Esophagus squamous epithelium (tissue), 5 donors: ENCODE measurements at places on chromosomes 12 and 14.

DNA sequence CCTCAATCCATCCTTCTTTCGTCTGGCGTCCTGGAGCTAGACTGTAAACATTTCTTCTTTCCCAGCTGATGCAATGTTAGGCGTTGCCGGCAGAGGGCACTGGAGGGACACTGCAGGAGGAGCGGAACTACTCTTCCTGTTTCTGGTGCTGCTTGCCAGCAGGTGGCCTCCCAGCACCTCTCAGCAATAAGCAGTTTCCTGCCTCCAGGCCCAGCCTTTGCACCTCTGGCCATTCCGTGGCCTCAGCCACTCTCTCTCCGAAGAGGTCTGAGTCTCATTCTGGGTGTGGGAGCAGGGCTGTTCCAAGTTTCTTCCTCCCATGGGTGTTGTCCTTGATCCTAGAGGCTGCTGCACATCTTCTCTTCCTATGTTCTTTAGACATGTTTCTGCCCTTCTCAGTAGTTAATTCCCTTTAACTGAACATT lies 7.5 kb upstream of the ASPG start:
- DNase-seq, result no peak

DNA sequence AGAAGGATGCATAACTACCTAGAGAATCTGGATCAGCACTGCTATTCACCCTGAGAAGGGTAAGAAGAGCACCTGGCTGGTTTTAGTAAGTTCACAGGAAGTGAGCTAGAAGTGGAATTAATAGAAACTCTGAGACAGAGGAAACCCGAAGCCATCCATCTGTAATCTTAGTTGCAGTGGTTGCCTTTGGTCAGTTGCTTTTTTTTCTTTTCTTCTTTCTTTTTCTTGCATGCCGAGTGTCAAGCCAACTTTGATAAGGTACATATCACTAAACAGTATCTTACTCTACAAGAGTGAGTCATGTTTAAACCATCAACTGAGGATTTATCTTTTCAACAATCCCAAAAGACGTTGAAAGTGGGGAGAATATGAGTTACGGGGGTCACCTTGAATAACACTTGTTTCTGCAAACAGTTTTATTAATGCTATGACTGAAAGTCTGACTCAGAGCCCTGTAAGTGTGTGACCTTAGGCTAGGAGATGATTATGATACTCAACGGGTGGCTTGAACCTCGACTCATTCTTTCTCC lies 26.7 kb downstream of the C12orf75 start:
- DNase-seq, result no peak

GRCh38 chr14:50658203-50658602 lies 9.9 kb downstream of the SAV1 start:
- DNase-seq, result no peak

- no peak for DNase-seq
Observed at GRCh38 chr12:52645120-52645761, 6.8 kb downstream of the KRT2 start.

GRCh38 chr12:124160097-124160756 lies 134.7 kb upstream of the RFLNA start:
- no peak for DNase-seq

- no peak for DNase-seq
Observed at GRCh38 chr14:102857444-102857843, 65.0 kb upstream of the AMN start.

- DNase-seq, result no peak
Observed at GRCh38 chr14:58702441-58703160, 64.8 kb downstream of the DACT1 start.

DNA sequence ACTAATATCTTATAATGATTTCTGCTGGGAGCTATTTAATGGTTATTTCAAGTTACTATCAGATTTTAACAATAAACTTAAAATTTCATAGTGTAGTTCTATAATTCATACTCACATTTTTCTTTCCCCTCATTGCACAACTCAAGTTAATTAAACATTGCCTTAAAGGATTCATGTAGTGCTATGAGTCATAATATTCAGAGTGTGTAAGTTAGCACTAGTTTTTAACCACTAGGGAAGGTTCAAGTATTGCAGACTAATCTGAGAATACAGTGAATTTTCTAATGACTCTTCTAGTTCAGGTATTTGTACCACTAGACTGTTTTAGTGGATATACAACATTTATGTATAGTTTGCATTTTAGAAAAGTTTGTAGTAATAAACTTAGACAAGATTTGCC lies 49.9 kb downstream of the FOXA1 start:
- DNase-seq, result no peak

DNA sequence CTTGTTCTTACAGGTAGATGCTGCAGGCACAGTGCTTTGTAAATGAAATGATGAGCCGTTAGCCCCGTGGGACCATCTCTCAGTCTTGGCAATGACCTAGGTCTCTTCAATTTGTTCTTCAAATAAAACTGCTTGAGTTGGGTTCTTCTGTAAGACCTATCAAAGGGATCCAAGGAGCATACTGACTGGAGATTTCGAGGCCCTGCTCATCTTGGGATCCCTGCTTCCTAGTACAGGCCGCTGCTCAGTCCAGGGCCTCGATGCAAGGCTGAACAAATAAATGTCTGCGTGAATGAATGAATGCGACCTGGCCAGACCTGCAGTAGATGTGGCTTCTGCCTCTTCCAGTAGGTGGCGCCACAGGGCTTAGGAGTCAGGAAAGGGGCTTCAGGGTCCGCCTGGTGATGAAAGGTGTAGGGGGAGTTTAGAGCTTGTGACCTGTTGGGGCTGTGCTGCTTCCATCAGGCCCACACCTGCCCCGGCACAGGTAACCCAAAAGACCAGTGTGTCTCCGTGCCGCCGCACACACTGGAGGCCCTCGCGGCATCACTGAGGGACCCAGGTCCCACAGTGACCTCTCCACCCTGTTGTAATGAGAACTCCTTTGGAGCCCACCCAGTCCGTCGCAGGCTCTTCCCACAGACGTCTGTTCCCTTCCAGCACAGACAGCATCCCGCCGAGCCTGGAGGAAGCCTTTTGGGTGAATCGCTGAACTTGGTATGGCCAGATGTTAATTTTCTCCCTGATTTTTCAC lies 4.4 kb downstream of the CACNA1C start:
- no peak for DNase-seq

- DNase-seq, result no peak
Observed at GRCh38 chr14:47262801-47263200, 412.6 kb downstream of the MDGA2 start.

DNA sequence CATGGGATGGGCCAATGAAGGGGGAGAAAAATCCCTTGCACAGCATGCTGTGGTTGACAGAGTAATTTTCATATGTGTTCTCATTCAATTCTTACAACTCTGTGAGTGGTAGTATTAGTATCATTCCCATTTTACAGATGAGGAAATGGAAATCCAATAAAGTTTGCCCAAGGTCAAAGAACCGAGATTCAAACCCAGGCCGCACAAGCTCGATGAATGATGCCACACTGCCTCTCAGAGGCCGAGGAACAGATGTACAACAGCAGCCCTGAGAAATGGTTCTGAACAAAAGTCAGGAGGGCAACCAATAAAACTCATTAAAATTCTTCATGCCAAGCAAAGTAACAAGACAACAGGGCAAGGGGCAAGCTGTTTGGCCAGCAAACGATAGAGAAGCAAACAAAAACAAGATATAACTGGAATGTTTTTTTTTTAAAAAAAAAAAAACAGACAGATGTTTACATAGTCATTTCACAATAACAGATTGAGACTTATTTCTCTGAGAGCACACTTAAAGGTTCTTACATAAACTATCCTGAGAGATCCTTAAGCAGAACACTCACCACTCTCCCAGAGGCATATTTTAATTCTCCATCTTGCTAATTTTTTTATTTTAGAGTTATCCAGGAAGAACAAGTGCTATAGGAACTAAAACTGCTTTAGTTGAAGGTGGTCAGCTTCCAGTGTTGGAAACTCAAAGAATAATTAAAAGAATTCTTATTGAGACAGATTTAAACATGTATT lies 85.8 kb downstream of the EXOC5 start:
- no peak for DNase-seq

- DNase-seq, result no peak
Observed at GRCh38 chr14:21251215-21251614, 18.0 kb downstream of the HNRNPC start.

DNA sequence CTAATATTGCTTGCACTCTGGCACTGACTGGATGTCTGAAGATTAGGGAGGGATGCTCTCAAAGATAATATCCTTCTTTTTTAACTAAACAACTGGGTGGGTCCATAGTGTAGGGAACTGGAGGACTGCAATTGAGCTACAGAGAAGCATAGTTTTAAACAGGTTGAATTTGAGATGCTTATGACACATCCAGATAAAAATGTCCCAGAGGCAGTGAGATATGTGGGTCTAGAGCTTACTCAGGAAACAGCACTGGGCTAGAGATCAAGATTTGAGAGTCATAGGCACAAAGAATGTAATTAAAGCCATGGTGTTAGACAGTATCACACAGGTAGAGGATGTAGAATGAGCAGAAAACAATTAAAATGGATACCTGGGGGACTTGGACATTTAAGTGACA lies 198.4 kb downstream of the NELL2 start:
- no peak for DNase-seq

- no peak for DNase-seq
Observed at GRCh38 chr12:131448254-131448795, 262.6 kb upstream of the SFSWAP start.

DNA sequence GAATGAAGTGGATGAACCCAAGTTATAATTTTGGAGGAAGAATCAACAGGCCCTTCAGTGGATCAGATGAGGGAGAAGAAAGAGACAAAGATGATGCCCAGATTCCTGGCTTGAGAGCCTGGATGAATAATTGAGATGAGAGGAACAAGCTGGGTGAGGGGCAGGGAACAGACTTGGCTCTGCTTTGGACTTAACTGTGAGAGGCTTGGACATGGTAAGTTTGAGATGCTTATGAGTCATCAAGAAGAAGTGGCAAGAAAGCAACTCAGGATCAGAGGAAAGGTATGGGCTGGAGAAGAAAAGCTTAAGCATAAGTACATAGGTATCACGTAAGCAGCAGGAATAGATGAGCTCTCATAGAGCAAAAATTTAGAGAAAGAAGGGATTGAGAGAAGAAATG lies 55.3 kb downstream of the FIGNL2 start:
- no peak for DNase-seq

DNA sequence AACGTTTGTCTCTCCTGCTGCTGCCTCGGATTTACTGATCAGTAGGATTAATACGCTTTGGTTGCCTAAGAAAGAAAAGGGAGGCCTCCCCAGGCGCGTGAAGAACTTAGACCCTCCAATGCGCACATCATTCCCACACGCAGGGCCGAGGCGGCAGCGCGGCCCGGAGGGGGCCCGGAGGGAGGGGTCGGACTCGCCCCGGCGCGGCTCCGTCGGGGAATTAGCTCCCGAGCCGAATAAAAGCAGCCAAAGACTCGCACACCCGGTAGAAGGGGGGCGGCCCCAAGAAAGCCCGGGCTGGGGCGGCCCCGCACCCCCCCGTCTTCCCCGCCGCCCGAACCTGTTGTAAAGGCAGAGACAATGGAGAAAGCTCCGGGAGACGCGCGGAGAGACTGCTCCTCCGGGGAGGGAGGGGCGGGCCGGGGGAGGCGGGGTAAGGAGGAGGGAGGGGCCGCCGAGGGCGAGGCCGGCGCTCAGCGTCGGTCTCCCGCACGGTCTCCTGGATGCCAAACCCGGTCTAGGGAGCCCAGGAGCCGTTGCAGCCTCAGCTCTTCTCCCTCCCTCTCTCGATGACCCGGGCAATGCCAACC lies at the start of gene NELL2:
Gene NELL2, minus strand, starts transcription at position 362 of the 590 bp plus-strand sequence. CDS start 446 bp downstream, outside the sequence.
- DNase-seq, result no peak

- DNase-seq, result no peak
Observed at GRCh38 chr12:122250047-122250446, 16.2 kb downstream of the VPS33A start.

DNA sequence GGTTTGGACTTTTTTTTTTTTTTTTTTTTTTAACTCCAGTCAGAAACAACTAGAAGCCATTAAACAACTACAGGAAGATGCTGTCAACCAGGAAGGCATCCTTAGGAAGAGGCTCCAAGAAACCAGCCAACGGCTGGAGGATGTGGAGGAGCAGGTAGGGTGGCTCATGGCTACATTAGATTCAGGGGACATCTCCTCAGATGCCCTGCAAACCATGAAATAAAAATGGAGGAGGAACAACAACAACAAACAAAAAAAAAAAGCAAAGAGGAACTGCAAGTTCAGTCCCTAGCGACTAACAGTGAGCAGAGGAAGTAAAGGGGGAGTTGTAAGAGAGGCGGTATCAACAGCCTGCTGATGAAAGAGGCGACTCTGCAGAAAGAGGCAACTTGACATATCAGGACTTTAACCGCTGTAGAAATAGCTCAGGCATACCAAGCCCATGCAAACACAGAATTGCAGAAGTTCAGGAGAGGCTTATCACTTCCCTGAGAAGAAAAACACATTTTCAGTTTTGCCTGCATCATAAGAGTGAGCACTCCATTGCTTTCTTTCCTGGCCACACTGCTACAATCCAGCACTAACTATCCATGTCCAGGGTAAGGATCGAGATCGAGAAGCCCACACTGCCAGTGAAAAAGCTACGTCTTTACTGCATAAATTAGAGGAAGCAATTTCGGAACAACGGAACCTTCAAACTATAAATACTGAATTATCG lies 103.5 kb upstream of the BCAT1 start:
- no peak for DNase-seq

GRCh38 chr12:67991158-67991557 lies 1.9 kb downstream of the IFNG-AS1 start:
- no peak for DNase-seq

DNA sequence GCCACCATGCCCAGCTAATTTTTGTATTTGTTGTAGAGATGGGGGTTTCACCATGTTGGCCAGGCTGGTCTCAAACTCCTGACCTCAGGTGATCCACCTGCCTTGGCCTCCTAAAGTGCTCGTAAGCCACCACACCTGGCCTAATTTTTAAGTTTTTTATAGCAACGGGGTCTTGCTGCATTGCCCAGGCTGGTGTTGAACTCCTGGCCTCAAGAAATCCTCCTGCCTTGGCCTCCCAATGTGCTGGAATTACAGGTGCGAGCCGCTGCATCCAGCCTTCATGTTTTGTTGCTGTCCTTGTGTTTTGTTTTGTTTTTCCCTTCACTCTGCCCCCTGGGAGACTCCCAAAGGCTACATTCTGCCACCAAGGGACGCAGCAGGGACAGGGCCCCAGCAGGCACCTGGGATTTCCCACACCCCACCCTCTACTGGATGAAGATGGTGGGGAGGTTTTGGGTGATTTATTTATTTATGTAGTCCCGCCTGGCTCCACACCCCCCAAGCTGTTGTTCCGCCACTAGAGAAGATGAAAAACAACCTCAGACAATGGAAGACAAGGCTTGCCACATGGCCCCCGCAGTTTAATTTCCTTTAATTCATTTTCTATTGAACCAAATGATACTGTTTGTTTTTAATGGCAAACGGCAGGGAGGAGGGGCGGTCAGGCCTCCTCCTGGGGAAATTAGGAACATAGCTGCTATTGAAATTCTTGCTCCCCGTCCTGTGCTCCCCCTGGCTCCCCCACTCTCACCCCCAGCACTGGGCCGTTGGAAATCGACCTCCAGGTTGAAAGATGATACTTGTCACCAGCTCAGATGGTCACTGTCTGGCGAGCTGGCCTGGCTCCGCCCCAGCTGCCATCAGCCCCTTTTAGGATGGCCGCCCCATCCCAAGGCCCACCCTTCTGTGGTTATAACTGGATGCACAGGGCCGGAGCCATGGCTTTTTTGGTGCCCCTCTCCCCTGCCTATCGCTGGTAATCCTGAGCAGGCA lies 70.3 kb downstream of the RNFT2 start:
- no peak for DNase-seq
